ENCODE measurements at places on chromosomes 1 and 21.

GRCh38 chr1:2495546-2495945 lies 19.5 kb downstream of the PLCH2 start:
- DNase-seq: no peak

GRCh38 chr1:212561501-212561931 lies 47.0 kb upstream of the ATF3 start:
- no peak for DNase-seq

- no peak for DNase-seq
These were observed 16.4 kb downstream of the ALDH4A1 start for GRCh38 chr1:18886003-18886335.

DNA sequence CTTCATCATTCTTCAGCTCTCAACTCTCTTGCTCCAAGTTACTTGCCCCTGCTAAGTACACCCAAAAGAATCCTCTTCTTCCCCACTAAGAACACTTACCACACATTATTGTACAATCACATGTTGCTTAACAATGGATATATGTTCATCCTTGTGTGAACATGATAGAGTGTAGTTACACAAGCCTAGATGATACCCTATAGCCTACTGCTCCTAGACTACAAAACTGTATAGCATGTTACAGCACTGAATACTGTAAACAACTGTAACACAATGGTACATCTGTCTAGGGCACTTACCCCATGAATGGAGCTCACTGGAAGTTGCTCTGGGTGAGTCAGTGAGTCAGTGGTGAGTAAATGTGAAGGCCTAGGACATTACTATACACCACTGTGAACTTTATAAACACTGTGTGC lies 77.4 kb downstream of the RERE start:
- no peak for DNase-seq

GRCh38 chr1:33171977-33172813 lies 9.6 kb downstream of the TRIM62 start:
- no peak for DNase-seq

DNA sequence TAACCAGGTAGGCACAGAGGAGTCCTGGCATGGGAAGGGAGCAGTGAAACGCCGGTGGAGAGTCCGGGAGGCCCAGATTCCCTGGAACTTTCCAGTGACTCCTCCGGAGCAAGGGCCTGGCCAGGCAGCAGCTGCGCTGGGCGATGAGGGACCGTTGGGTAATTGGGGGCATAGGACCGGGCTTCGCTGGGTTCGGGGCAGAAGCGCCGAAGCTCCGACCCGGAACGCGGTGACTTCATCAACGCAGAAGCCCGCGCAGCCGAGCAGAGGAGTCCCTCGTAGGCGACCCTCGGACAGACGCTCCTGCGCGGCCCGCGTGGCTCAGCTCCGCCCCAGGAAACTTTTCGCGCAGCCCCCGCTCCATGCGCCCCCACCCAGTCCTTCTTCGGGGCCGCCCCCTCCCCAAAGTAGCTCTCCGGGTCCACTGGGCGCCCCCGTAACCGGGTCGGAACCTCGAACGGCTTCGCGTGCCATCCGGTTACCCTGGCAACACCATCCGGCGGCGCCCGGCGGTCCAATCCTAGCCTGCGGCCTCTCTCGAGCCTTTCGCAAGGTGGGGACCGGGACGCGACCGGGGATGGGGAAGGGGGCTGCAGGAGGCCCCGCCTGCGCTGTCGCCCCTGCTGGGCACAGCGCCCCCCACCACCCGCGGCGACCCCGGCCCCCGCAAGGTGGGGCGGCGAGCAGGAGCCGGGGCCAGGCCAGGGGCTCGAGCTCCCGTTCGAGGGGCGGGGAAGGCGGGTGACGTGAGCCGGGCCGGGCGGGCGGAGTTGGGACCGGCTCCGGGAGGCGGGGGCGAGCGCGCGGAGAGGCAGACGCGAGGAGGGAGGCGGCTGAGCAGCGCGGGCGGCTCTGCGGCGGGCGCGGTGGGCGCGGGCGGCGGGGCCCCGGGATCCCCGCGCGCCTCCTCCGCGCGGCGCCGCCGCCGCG lies at the start of gene AJAP1:
AJAP1 (plus strand) TSS at position 814 of the 930 bp plus-strand sequence. CDS start 817 bp downstream, outside the sequence.
- DNase-seq: peak; percentile 16

- DNase-seq: no peak
These were observed 758.5 kb upstream of the NEGR1 start for GRCh38 chr1:73040811-73041210.

DNA sequence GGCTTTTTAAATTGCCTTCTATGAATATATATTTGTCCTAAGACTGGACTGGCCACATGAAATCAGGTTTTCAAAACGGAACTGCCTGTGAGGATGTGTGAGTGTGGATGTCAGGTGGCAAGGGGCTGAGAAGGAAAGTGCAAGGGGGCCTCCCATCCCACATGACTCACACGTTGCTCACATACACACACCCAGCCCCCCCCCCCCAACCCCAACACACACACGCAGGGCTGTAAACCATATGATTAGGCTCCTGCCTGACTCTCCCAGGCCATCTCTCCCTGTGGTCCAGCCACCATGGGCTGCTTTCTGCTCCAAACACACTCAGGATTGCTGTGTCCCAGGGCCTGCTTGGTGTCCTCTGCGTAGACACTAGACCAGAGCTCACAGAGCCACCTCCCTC lies 22.4 kb downstream of the DEGS1 start:
- peak; percentile 70 for DNase-seq

GRCh38 chr1:207871117-207871649 lies 39.7 kb downstream of the CD34 start:
- DNase-seq: no peak

DNA sequence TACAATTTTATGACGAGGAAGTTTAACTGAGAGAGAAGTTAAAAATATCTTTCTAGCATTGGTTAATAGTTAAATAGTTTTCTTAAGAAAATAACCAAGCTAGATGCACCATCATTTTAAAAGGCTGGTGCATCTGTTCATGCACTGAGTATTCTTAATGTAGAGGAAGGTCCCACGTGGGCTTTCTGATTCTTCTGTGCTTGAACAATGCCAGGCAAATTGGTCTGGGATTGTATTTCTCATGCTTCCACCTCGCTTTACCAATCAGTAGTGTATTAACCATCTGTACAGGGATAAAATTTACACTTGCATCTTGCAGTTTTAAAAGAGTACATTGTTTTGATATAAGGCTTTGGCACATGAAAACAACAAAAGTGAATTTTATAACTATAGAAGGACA lies 47.4 kb upstream of the MTF2 start:
- no peak for DNase-seq

GRCh38 chr1:14783592-14783886 lies 185.1 kb downstream of the KAZN start:
- DNase-seq: no peak

DNA sequence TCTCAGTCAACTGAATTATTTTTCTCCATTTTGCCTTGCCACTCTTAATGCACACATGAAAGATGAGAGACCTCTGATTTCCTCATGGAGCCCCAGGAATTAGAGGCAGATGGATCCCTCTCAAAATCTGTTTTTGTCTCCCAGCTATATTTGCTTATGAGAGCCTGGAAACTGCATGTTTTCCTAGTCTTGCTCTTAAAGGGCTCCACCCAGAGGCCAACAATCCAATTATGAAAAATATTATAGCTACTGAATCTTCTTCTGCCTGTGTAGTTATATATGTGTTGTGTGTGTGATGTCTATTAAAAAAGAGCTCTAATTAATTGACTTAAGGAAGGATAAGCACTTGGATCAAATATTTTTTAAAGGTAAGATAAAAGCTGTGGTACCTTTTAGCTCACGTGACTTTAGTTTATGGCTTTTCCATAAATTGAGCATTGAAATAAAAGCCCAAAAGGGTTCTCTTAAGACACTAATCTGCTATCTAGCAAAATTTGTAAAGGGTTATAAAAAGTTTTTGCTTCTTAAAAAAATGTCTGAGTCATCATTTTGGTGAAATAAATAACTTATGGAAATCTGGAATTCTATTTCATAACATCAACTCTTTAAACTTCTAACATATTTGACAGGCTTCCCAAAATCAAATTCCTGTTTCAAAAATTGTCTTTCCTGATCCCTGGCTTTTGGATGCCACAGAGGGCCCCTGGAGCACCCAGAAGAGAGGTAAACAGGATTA lies 31.2 kb upstream of the TSPEAR start:
- peak; percentile 41 for DNase-seq

GRCh38 chr1:205056188-205056611 lies 13.2 kb downstream of the CNTN2 start:
- no peak for DNase-seq

DNA sequence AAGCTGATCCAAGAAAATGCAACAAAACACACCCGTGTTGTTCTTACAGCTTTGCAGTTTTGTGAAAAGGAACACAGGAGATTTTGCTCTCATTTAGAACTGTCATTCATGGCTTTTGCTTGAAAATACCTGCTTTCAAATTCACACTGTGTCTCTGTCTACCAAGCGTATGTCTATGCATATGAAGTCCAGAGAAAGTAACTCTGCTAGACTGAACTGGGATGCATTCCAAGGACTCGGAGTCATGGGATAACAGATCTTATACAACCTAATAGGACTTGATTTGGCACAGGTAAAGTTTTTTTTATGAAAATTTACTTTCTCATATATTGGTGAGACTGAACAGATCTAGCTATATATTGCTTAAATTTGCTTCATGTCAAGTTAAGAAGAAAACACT lies 102.4 kb downstream of the PTGER3 start:
- no peak for DNase-seq

- peak; percentile 76 for DNase-seq
These were observed 23.6 kb downstream of the SLC37A1 start for GRCh38 chr21:42537106-42537742.

GRCh38 chr1:209737118-209737505 lies 18.7 kb upstream of the TRAF3IP3 start:
- DNase-seq: no peak

DNA sequence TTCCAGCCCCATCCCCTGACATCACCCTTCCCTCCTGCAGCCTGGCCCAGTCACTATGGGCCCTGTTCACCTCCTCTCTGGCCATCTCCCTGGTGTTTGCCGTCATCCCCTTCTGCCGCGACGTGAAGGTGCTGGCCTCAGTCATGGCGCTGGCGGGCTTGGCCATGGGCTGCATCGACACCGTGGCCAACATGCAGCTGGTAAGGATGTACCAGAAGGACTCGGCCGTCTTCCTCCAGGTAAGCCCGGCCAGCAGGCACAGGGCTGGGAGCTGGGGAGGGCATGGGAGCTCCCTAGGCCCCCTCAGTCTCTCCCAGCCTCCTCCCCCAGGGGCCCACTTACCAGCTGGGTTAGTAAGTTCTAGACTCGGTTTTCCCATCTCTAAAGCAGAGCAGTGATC lies 52.1 kb downstream of the ELK4 start:
- no peak for DNase-seq

DNA sequence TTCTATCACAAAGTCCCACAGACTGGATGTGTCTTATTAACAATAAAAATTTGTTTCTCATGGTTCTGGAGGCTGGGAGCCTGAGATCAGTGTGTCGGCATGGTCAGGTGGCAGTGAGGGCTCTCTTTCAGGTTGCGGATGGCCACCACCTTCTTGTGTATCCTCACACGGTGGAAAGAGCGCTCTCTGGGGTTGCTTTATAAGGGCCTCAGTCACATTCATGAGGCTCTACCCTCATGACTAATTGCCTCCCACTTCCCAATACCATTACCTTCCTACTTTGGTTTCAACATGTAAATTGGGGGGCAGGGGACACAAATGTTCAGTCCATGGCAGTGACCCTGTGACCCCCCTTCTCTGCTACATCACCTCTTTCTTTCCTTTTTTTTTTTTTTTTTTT lies 20.7 kb upstream of the MX1 start:
- DNase-seq: no peak

DNA sequence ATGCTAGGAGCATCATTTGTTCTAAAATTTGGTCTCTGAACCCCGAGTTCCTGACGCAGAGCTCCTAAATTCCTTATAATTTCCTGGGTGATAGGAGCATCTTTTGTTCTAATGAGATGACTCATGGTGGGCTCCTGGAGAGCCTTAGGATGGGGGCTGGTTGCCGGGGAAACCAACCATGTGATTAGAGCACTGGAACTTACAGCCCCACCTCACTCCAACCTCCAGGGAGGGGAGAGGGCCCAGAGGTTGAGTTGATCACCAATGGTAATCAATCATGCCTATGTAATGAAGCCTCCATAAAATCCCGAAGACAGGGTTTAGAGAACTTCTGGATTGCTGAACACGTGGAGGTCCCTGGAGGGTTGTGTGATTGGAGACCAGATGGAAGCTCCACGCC lies 7.7 kb downstream of the SHISAL2A start:
- no peak for DNase-seq

DNA sequence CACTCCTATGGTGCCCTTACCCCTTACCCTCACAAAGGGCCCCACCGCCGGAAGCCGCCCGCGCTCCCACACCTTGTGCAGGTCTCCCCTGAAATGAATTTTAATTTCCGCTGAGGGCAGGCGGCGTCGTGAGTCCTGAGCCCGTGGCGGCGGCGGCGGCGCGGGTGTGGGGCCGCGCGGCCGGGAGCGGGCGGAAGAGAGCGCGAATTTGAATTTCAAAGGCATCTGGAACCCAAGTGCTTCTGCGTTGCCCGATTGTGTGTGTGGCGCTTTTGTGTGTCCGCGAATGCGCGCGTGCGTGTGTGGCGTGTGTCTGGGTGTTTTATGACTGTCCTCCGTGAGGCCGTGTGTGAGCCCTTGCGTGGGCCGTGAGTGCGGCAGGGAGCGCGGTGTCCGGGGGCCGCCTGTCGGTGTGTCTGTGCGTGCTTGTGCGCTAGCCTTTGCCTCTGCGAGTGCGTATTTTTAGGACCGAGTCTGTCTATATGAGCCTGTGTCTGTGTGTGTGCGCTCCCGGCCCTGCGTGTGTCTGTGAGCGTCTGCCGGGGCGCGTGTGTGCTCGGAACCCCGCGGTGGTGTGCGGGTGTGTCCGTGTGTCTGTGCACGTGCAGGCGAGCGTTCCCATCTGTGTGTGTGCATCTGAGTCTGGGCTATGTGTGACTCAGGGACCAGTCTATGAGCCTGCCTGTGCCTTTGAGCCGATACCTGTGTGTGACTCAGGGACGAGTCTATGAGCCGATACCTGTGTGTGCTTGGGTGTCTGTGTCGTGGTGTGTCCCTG lies 7.9 kb upstream of the ADGRB2 start:
- DNase-seq: no peak

GRCh38 chr1:224259986-224260385 lies 70.0 kb downstream of the NVL start:
- no peak for DNase-seq

- DNase-seq: peak; percentile 87
These were observed 74.8 kb downstream of the HLCS start for GRCh38 chr21:36891692-36892091.

- DNase-seq: no peak
These were observed 162.9 kb downstream of the RYR2 start for GRCh38 chr1:237204841-237205240.

- DNase-seq: no peak
These were observed 26.6 kb upstream of the LMX1A start for GRCh38 chr1:165383067-165383466.

GRCh38 chr1:59994302-59995198 lies 68.0 kb upstream of the CYP2J2 start:
- no peak for DNase-seq

DNA sequence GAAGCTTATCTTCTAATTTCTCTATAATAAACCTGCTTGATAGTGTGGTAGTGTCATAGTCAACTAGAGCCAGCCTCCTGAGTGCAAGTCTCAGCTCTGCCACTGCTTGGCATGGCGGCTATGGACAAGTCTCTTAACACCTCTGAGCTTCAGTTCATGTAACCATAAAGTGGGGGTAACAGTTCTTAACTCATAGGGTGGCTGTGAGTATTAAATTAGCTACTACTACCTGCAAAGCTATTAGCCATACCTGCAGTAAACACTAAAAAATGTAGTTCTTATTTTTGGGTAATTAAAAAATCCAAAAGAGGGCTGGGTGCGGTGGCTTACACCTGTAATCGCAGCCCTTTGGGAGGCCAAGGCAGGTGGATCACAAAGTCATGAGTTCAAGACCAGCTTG lies 2.2 kb upstream of the CDC42 start:
- no peak for DNase-seq

GRCh38 chr1:193656841-193657240 lies 470.4 kb upstream of the B3GALT2 start:
- no peak for DNase-seq

Data from hematopoietic multipotent progenitor cell treated with erythropoietin and hydrocortisone succinate and interleukin-3 and kit ligand, for 4 days (in vitro differentiated cells).